ENCODE measurements at places on chromosomes 1 and 21.

- no peak for DNase-seq
Observed at GRCh38 chr1:67647814-67648358, 37.1 kb upstream of the GADD45A start.

DNA sequence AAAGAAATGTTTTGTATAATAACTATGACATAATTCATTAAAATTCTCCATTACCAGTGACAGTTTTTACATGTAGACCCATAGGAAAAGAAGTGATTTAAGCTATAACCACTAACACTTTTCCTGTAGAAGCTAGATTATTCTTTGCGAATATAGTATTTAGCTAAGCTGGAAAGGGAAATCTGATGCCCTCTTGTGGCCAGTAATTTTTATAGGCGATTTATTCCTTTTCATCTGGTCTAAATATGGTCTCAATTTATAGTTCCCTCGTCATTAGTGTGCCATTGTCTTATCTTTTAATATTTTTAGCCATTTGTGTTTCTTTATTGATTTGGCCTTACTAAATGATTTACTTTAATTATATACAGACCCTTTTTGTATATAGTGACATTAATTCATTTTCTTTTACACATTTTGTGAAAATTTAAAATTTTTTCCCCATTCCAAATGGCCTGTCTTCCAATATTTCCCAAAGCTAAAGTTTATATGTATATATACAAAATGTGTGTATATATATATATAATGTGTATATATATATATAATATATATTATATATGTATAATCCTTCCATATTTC is 26.7 kb downstream of the BTG3 start:
- no peak for DNase-seq

DNA sequence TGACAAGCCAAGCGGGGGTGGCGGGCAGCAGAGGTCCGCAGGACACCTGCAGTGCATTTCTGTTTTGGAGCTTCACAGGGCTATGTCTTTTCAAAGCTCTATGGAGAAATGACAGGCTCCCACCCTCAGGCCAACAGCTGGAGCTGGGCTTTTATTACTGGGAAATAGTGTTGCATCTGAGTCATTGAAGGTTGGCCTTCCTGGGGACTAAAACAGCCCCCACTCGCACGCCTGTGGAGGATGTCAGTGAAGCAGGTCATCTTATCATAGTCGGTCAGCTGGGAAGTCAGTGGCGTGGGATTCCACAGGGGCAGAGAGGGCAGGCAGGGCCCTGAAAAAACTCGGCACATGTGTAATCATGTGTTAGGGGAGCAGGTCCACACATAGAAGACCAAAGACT is 55.3 kb downstream of the NTPCR start:
- no peak for DNase-seq

GRCh38 chr1:244705261-244706234 is 52.6 kb downstream of the DESI2 start:
- no peak for DNase-seq

DNA sequence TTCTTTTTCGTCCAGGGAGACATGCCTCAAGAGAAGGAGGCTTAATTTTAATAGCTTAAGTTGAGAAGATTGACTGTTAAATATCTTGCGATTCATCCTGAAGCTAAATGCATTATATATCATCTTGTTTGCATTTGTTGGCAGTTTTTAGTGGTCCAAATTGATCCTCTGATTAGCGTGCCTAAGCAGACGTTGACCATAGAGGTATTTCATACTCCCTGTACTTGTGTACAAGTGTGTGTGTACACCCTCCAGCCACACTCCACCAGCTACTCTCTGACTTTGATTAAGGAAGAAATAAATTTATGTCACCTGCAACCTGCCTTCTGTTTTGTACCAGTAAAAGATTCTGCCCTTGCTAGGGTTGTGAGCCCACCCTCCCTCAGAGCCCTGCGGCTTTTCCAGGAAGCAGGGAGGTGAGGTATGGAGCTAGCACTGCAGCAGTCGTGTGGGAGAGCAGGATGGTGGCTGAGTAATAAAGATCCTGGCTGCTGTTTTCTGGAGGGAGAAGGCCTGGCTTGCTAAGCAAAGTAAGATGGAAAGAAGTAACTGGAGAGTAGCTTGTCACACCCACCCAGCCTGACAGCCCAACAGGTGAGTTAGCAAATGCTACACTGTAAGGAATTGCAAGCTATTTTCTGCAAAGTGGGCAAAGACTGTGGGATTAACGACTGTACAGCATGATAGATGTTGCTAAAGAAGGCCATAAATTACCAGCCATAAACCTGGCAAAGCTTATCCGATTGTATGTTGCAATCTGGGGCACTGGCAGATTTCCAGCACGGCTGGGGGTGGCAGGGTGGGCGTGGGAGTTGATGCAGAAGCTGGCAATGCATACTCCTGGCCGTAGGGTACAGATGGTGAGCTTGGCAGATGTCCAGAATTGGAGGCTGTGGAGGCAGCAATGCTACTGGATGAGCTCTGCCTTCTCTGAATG is 170.2 kb downstream of the TNR start:
- no peak for DNase-seq

GRCh38 chr1:44302541-44302940 is 52.5 kb downstream of the ERI3 start:
- no peak for DNase-seq

DNA sequence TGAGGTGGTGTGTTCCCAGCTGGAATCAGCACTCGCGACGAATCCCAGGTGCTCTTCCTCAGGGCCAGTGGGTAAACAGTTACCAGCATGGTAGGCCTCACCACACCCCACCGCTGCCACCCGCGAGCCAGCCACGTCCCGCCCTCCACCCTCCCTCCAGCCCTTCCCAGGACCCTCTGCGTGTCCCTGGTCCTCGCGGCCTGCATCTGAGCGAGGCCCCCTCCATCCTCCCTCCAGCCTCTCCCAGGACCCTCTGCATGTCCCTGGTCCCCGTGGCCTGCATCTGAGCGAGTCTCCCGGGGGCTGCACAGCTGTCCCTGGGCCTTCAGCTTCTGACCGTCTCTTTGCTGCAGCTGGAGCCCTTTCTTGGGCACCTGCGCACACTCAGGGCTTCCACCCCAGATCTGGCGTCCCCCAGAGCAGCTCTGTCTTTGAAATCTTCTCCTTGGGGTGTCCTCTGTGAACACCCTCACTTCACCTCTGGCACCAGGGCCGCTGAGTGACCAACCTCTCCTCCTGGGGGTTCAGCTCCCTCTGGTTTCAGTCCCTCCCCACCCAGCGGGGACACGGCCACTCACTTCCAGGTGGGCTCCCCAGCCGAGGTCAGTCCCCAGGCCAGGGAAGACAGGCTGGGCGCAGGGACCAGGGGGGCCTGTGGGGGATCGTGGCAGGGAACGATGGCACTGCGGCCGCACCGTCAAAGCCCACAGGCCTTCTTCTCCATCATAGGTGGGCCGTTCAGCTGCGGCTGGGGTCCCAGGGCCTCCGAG is 57.8 kb upstream of the COL6A2 start:
- no peak for DNase-seq

GRCh38 chr1:97451046-97451826 is 469.6 kb downstream of the DPYD start:
- peak; percentile 16 for DNase-seq

DNA sequence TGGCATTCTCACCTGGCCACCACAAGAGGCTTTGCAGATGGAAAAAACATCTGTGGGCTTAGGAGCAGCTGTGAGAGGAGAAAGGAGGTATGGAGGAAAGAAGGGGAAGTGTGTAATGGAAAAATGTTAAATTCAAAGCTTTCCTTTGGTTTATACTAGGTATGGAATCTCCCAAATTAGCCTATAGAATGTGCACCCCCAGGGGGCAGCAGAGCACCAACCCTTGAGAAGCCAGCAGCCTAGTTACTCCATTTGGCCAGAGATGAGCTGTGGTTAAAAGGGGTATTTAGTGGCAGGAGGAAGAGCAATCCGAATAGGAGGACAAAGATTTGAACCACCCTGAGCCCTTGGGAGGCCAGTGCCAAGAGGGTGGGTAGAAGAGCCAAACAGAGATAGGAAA is 97.5 kb upstream of the CTTNBP2NL start:
- peak; percentile 4 for DNase-seq

- no peak for DNase-seq
Observed at GRCh38 chr1:53066488-53066887, 4.5 kb downstream of the PODN start.

- DNase-seq = no peak
Observed at GRCh38 chr1:115144176-115144575, 54.9 kb upstream of the TSPAN2 start.

GRCh38 chr1:21325231-21325718 is 35.0 kb upstream of the ECE1 start:
- peak; percentile 82 for DNase-seq
